ENCODE measurements at places on chromosomes 5 and 9.

- no peak for DNase-seq
Observed at GRCh38 chr5:141623611-141624010, 4.8 kb upstream of the DIAPH1 start.

- DNase-seq: no peak
Observed at GRCh38 chr9:87642330-87643106, 83.4 kb upstream of the CTSL start.

DNA sequence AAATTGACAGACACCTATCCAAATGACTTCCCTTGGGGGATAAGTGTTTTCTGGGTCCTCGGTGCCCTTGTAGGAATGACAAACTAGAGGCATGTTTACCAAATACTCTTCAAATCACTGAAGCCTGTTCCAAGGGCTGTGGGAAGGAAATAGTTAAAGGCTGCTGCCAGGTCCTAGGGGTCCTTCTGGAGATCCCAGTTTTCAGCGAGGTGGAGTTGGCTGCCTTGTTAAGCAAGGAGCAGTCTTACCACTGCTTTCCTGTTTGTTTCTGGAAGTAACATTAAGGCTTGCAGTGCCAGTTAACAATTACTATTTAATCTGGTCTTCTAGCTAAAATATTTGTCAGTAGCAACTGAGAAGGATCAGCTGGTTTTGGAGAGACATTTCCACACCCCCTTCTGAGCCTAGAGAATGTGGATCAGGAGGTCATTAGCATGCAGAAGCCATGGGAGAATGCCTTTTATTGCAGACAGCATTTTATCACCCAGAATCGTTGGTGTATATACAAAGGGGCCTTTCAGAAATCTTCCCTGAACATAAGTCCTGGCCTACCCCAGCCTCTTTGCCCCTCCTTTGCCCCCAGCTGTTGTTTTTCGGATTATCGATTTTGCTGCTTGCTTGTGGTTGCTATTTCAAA is 238.8 kb downstream of the DMAC1 start:
- DNase-seq: no peak

DNA sequence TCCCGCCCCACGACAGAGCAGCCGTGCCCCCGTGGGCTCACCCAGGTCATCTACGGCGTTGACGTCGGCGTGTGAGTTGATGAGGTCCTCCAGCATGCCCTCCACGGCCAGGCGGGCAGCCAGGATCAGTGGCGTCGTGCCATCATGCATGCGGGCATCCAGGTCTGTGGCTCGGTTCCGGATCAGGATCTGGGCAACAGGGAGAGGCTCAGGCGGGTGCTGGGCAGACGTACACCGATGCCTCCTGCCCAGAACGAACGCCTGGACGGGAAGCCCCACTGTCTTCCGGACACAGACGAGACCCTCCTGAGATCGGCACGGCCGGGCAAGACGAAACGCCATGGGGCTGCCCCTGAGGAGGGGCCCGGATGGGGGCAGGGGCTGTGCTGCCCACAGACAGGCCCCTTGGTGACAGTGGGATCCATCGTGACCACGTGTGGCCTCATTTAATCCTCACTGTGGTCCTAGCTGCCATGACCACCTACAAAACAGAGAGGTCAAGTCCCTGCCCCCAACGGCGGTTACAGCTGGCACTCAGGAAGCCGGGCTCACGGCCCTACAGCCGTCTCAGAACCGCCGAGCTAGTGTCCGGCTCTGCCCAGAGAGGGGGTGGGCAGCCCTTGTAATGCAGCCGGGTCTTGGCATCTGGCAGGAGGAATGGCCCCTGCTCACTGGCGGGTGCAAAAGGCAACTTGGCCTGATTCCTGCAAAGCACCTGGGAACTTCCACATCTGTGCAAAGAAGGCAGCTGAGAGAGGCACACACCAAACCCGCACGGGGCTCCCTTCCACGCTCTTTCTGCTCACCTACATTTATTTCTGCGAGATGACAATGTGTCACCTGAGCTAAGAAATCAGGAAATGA is 16.5 kb upstream of the SEC16A start:
- DNase-seq: no peak

DNA sequence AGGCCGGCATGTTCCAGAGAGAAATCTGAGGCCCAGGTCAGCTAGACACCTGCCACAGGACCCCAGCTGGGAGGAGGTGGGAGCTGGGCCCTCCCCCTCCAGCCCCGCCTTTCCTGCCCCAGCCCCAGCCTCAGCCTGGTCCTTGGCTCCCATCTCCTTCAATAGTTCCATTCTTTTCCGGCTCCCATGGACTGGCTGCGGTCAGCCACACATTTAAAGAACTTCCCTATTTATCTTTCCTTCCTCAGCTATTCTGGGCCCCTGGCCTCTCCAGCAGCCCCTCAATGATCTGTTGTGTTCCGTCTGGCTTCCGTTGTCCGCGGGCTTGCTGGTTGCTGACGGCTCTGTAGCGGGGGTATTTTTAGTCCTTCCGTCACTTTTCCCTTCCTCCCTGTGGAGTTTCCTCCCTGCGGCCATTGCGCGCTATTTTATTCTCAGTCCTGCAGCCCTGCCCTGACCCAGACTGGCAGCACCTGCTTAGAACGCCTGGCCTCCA is 73.8 kb downstream of the AMBP start:
- no peak for DNase-seq

DNA sequence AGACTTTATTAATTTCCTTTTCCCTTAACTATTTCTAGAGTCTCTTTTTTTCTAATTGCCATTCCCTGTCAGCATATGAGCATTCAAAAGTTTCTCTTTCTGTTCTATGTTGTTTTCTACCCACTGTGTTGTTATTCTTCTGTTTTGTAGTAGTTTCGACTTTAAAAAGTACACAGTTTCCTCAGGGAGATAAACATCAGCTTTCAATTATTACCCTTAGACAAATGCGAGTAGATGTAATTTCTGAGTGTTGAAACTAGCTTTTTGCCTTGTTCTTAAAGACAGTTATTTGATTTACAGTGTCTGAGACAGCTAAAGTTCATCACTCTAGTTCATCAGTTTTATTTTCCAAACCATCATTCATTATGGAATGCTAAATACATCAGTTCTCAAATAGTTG is 19.5 kb downstream of the MTREX start:
- no peak for DNase-seq

DNA sequence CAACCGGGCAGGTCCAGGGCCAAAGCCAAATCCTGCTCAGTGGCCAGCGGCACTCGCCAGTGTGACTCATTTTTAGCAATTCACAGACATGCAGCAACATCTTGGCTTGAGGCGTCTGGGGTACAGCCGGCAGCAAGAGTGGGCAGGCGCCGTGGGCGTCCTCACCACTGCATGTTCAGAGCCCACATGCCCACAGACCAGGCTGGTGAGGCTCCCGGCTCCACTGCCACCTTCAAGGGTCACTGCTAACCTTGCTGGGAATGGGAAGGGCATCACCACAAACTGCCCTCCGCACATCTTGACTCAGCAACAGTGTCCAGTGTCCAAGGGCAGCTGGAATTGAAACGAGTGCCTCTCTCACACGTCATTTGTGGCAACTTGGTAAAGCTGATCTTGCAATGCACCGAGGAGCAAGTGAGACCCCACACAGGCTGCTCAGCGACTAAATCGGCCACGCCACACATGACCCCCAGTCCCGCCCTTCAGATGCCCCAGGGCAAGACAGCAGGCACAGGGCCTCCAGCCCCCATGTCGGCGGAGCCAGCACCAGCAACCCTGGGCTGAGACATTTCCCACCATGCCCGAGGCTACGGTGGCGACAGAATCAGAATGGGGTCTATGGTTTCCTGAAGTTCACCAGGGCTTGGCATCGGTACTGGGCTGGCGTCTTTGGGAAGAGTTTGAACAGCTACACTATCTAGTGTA is 140.3 kb downstream of the ROR2 start:
- no peak for DNase-seq

- no peak for DNase-seq
Observed at GRCh38 chr5:143653766-143654282, 158.1 kb upstream of the HMHB1 start.

DNA sequence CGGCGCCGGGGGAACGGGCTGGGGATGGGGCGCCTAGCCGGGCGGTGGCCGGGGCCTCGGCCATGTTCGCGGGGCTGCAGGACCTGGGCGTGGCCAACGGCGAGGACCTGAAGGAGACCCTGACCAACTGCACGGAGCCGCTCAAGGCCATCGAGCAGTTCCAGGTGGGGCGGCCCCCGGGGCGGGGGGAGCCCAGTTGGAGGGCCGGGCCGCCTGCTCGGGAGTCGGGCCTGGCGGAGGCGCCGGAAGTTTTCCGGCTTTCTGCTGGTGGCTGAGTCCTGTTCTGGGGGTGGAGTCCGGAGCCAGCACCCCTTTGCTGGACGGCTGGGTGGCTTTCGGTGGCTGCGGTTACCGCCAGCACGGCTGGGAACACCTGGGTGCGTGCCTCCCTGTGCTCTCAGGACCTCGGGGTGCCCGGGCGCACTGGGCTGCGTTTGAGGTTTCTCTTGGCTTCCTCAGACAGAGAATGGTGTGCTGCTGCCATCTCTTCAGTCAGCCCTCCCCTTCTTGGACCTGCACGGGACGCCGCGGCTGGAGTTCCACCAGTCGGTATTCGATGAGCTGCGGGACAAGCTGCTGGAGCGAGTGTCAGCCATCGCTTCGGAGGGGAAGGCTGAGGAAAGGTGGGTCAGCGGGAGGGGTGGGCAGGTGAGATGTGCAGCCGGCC is 454 bp downstream of the NELFB start:
- DNase-seq: no peak

- DNase-seq: no peak
Observed at GRCh38 chr9:88923092-88923491, 68.2 kb upstream of the S1PR3 start.

- DNase-seq: no peak
Observed at GRCh38 chr9:5468850-5469249, 18.5 kb downstream of the CD274 start.

DNA sequence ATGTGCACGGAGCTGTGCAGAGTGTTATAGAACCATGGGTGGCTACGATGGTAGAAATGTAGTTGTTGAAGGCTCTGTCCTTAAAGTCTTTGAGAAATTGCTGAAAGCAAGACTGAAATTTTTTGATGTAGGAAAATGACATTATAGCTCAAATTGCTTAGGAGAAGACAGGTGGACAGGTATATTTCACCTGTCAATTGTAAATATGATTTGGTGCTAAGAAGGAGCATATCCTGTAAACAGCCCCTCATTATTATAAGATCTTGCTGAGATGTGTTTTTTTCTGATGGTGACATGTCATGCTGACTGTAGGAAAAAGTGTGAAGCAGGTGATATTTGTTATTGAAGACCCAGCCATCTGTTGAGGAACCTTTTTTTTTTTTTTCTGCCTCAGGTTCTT is 377.9 kb downstream of the PSAT1 start:
- no peak for DNase-seq

DNA sequence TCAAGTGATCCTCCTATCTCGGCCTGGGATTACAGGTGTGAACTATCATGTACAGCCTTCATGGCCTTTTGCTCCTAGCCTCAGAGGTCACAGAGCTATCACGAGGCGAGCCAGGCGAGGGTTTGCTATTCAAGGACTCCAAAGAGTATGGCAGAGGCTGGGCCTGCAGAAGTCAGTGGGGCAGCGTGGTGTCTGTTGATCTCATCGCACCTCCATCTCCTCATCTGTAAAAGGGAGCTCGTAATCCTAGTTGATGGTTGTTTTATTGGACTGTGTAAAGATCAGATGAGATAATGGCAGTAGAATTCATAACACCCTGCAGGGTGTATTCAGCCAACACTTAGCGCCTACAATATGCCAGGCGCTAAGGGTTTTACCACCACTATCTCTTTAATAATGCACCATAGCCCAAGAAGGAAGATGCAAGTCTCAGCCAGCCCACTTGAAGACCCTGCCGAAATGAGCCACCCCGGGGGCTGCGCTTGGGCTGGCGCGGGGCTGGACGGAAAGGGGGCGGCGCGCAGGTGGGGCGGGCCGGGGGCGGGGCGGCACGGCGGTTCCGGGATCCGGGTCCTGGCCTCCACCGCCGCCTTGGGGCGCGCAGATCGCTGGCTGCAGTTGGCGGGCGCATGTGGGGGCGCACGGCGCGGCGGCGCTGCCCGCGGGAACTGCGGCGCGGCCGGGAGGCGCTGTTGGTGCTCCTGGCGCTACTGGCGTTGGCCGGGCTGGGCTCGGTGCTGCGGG is at the start of gene GALNT12:
Gene GALNT12 (plus strand): TSS at position 601 of the 744 bp plus-strand sequence. CDS start 29 bp downstream, at position 630.
- DNase-seq: peak; percentile 39

DNA sequence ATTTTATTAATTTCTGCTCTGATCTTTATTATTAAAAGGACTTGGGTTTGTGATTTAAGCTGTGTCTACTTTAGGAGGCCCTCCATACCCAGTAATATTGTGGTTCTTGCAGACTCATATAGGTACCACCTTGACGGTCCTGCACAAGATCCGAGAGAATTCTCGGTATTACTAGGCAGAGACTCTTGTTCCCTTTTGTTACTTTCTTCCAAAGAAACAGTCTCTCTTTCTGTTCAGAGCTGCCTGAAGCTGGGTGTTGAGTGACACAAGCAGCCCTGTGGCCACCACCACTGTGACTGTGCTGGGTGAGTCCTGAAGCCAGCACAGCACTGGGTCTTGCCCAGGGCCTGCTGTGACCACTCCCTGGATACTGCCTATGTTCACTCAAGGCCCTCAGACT is 666.6 kb downstream of the SEMA5A start:
- no peak for DNase-seq

Data from T-helper 9 cell (primary cell).